ENCODE measurements at places on chromosomes 12 and 14.

- no peak for DNase-seq
Observed at GRCh38 chr12:2457215-2457932, 337.4 kb upstream of the FKBP4 start.

DNA sequence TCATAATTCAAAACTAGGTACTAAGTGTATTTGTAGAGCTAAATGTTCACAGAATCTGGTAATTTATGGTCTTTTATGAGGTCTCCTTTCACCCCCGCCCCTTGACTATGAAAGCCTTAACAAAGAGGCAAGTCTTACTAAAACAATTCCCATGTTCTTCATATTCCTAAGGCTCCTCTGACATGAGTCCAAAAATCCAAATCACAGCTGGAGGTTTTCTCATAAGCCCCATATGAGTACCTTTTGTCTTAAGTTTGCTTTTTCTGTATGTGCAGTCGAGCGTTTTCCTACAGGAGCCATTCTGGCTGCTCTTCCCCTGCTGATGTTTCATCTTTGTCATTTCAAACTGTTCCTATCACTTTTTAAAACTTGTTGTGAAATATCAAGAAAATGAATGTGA, 55.2 kb downstream of the SIX1 start:
- DNase-seq = no peak

DNA sequence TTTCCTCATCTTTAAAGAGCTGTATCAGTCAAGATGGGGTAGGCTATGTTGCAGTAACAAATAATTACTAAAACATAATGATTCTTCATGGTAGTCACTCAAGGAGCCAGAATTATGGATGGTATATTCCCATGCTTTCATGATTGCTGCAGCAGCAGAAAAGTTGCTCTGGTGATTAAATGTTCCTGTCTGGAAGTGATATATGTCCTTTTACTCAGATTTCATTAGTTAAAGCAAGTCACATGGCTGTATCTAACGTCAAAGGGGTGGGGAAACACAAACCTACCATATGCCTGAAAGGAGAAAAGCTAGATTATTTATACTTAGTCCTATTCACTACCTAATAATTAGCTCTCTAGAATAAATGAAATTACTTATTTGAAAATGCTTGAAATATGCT, 594.7 kb downstream of the SOX5 start:
- no peak for DNase-seq

- no peak for DNase-seq
Observed at GRCh38 chr12:109581856-109582255, 8.3 kb downstream of the MVK start.

- DNase-seq = no peak
Observed at GRCh38 chr12:64170024-64170423, 52.1 kb downstream of the KICS2 start.

GRCh38 chr14:95481391-95482022, 34.9 kb downstream of the SYNE3 start:
- DNase-seq = no peak

- no peak for DNase-seq
Observed at GRCh38 chr14:100772607-100773165, 46.0 kb downstream of the DLK1 start.

DNA sequence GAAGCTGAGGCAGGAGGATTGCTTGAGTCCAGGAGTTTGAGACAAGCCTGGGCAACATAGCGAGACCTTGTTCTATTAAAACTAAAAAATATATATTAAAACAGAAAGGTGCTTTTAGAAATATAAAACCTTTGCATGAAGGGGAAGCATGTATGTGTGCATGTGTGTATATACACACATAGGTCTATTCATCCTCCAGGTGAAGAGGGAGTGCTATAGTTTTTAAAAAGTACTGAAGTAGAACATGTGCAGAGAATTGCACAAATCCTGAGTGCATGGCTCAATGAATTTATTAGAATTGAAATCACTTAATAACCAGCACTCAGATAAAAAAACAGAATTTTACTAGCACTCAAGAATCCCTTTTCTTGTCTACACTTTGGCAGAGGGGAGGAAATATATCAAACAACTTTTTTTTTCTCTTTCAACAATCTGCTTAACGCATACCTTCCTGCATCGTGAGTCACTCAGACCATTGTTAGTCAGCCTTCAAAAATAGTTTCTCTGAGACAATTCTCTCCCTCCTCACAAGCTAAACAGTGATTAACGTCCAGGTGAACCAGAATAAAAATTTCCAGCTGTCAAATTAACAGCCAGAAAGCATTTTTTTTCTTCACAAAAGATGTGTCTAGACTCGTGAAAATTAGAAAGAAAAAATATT, 17.7 kb upstream of the NEDD1 start:
- no peak for DNase-seq

- DNase-seq = no peak
Observed at GRCh38 chr12:125148316-125148715, 83.1 kb downstream of the AACS start.

DNA sequence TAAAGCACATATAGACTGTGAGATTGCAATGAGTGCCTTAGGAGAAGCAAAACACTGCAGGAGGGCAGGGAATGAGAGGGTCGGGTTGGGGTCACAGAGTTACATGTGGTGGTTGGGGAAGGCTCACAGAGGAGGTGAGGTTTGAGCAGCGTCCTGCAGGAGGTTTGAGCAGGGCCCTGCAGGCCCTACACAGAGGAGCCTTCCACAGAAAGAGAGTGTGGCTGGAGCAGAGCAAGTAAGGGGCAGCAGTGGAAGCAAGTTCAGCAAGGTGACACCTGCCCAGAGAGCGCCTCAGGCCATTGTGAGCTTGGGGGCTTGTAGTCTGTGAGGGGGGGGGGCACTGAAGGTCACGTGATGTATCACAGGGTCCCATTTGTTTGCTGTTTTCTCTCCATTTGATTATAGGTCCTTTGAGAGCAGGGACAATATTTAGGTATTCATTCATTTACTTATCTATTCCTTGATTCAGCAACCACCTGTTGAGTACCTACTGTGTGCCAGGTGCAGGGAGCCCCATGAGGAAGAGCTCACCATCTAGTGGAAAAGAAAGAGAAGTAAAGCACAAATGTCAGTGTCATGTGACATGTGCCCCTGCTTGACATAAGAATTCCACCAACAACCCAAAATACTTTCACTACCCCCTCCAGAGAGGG, 56.6 kb downstream of the GALNT16 start:
- DNase-seq = no peak

- DNase-seq = no peak
Observed at GRCh38 chr14:56247495-56248200, 129.4 kb downstream of the PELI2 start.

DNA sequence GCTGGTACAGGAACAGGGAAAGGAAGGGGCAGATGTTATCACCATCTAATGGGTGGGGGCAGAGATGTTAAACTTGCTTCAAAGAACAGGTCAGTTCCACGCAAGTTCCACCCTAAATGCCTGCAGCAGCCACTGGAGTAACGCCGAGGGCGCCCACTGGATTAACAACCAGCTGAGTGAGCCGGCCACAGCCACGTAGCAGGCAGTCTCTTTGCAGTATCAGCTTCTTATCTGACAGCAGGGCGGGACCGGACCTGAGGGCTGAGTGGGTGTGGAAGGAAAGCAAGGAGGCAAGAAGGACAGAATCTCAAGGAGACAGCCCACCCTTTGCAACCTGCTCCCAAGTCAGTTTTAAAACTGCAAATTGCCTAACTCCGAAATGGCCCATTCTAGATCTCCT, 38.4 kb upstream of the FOXN3 start:
- no peak for DNase-seq

DNA sequence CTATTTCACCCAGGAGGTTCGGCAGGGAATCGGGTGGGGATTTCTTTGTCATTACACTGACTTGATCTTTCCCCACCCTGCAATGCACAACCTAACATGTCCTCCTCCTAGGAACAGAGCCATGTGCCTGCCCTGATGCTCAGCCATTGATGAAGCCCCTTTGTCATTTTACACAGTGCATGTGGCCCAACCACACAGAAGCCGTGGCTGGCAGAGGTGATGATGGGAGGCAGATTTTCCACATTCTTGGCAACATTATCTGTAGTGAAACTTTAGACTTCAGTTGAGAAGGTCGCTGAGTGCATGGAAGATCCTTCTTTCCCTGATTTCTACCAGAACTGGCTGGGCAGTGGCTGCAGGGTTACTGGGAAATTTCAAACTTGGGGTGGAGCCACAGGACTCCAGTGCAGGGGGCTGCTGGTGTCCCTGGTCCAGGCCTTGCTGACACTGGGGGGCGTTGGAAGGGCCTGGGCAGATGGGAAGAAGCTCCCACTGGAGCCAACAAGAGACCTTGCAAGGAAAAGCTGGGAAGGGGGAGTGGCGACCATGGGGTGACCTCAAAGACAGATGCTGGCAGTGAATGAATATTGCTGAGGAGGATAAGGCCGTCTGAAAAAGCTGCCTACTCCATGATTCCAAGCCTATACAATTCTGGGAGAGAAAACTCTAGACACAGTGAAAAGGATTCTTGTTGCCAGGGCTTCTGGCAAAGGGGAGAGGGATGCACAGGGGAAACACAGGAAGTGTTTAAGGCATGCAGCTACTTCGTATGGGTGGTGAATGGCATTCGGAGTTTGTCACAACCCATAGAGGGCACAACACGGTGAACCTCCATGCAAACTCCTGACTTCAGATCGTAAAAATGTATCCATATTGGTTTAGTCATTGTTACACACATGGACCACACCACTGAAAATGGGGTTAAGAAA, 41.8 kb upstream of the P2RX7 start:
- no peak for DNase-seq

DNA sequence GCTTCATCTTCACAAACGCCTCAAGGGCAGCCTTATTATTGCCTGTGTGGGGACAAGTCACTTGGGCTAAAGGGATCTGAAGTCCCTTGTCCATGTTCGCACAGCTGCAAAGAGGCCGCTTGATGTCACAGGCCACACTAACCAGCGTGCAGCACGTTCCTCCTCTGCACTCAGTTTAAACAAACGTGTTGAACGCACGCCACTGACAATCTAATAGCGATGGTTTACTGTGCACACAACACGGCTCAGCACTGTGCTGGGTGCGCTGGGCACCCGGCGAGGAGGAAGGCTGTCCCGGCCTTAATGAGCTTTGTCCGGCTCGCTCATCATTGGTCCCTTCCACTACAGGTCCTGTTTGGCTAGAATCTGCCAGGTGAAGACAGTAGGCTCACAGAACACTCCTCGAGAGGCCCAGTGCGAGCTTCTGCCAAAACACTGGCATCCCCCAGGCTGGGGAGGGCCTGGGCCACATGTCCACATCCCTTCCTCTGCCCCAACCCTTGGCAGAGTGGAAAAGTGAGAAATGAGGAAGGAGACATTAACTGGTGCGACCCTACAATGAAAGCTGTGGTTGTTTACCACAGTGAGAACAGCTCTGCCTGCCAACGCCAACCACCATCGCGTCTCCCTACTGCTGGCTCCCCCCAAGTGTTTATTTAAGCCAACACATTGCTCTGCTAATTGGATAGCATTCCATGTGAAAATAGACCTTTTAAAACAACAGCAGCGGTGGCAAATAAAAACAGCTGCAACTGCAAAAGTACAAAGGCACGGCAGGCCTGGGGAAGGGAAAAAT, 113.2 kb downstream of the RBM19 start:
- no peak for DNase-seq

DNA sequence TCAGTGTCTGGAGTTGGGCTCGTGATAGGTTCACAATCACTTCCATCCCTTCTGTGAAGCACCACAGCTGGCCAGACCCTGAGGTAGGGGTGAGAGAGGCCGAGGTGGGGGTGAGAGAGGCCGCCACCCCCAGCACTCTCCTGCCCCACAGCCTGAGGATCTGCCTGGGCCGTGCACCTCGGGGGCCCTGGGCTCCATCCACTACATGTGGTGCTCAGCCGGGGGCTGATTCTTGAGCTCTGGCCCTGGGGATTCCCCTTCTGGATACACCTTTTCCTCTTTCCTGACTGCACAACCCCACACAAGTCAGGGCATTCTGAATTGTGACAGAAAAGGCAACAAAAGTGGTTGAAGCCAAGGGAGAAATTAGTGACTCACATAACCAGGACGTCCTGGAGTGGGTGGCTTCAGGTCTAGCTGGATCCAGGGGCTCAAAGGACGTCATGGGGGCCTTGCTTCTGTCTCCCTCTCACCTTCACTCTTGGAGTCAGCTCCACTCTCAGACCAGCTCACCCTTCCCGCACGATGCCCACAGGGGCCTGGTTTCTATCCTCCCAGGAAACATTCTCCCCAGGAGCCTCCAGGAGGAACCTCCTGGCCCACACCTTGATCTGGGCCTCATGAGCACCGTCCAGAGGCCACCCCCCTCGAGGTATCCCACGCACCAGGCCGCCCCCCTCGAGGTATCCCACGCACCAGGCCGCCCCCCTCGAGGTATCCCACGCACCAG, 12.1 kb upstream of the FBRSL1 start:
- no peak for DNase-seq

- DNase-seq = no peak
Observed at GRCh38 chr12:81570234-81570633, 188.9 kb downstream of the PPFIA2 start.

- no peak for DNase-seq
Observed at GRCh38 chr14:33019346-33019745, 80.7 kb downstream of the NPAS3 start.

GRCh38 chr12:19964549-19964948, 403.8 kb upstream of the PDE3A start:
- DNase-seq = no peak

GRCh38 chr12:86104087-86104486, 152.1 kb downstream of the MGAT4C start:
- DNase-seq = no peak

DNA sequence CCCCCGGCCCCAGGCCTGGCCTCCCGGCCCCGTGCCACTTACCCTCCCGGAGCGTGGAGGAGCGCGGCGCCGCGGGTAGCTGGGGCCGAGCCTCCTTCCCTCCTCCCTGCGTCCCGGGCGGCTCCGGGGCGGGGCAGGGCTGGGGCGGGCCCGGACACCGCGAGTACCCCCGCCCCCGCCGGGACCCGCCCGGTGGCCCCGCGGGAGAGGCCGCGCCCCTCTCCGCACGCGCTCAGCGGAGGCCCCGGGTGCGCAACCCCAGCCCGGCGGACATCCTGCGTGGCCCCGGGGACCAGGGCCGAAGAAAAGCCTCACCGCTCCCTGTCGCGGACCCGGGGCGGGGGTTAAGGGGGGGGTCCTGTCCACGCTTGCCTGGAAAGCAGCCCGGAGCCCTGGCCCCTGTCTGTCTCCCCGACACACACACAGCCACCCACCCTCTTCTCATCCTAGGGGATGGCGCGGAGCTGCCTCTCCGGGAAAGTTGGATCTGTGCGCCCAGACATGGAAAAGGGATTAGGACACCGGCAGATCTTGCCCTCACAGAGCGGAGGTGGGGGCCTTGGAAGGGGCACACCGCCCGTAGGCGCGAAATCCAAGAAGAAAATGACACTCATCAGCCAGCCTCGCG, at the start of gene SYNE3:
Gene SYNE3, minus strand, starts transcription at position 97 of the 628 bp plus-strand sequence. CDS start 40,829 bp downstream, outside the sequence.
- no peak for DNase-seq

GRCh38 chr12:102917026-102917787, at the start of gene PAH:
TSS of gene PAH (minus strand) at chr12:102917244. CDS start at chr12:102917130, 114 bp downstream.
- DNase-seq = peak; percentile 1

All from stimulated activated CD8-positive, alpha-beta memory T cell treated with anti-CD3 and anti-CD28 coated beads, Interleukin-15, amount 100 ng/mL, for 4 hours (primary cell).